Large intestine (tissue), 12 donors: ENCODE measurements at places on chromosomes 12 and 14. TPM values are rescaled to one million over a fixed set of nuclear protein-coding genes. Genes with fewer than 3 reads are reported as not detected.

CPNE6 gene
- polyA plus RNA-seq, result 0.31 TPM

KCNJ8 gene
- polyA plus RNA-seq, result 7.6 TPM

GALNT16 gene
- polyA plus RNA-seq, result 20.4 TPM

- DNase-seq, result no peak
- H3K4me3 ChIP-seq, result no peak overlapping the region
- peaks cover 68% of the 10 kb centered on the region for H3K36me3 ChIP-seq
Measured at GRCh38 chr14:102351023-102351422, 11.7 kb downstream of the CINP start.

DNA sequence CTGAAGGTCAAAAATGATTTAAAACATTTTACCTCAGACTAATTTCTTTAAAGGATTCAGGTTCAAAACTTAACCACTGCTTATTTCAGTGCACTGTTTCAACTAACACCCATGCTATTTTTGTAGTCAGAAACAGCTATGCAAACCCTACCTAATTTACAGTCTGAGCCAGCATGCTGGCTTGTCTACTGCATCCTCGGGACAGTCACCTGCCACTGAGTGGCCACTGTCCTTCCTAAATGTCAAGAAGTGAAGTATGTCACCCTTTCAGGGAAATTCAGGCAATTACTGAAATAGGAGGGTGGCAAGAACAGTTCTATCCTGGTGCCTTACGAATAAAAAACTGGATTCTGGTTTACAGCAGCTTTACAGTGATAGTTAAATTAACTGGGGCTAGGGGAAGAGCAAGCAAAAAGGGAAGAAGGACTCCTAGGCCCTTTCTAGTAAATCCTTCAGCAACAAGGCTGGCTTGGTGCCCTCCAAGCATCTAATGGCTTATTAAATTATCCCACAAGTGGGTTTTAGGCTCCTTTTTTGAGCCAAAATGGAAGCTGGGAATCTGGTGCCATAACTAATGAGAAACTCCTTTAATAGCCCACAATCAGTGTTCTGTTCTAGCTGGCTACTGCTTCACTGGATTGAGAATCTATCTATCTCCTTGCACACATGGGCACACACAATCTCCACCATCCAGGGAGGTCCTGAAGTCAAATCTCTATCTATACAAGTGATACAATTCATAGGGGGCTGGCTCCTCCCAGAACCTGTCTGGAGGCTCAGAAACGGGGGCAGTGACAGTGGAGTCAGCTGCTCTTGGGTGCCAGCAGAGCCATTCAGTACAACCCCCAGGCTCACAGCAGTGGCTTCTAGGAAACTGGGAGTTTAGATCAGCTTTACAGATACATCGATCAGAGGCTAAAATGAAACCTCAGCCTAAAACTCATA, 43.4 kb downstream of the SH2B3 start:
- H3K27me3 ChIP-seq, result no peaks in the 10 kb centered on the region
- no peak for DNase-seq
- H3K4me3 ChIP-seq, result no peak overlapping the region
- H3K36me3 ChIP-seq, result peaks cover 85% of the 10 kb centered on the region

GRCh38 chr14:69355607-69356281, 42.4 kb downstream of the ERH start:
- DNase-seq, result no peak
- H3K36me3 ChIP-seq, result no peaks in the 10 kb centered on the region
- H3K4me1 ChIP-seq, result peaks cover 9% of the 10 kb centered on the region
- no peak overlapping the region for H3K4me3 ChIP-seq

- H3K4me3 ChIP-seq, result no peak overlapping the region
- H3K4me1 ChIP-seq, result no peaks in the 10 kb centered on the region
- no peak for DNase-seq
- no peak overlapping the region for H3K27ac ChIP-seq
- H3K36me3 ChIP-seq, result no peaks in the 10 kb centered on the region
Measured at GRCh38 chr12:9327320-9327719, 119.1 kb upstream of the PZP start.

DNA sequence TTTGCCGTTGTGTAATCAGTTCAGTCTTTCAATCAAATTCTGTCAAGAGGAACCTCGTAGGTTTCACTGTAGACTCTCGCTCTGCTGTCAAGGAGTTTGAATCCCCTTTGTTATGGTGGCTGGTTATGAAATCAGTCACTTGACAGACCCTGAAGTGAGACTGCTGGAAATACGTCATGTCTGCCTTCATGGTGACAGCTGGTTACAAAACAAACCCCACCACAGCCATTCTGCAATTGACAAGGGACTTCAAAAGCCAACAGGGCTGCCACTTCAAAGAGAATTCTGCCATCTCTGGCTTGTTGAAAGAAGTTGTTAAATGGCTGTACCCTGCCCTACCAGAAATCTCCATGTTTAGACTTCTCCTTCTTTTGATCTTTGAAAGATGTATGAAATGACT, 286.9 kb downstream of the ERC1 start:
- no peak overlapping the region for H3K27ac ChIP-seq
- no peak for DNase-seq
- H3K4me3 ChIP-seq, result no peak overlapping the region
- H3K4me1 ChIP-seq, result no peaks in the 10 kb centered on the region
